CD4-positive, CD25-positive, alpha-beta regulatory T cell (primary cell): ENCODE measurements at places on chromosomes 2 and 18.
A peak's percentile ranks its signal among the peaks of the same experiment; 100 is the strongest.

DNA sequence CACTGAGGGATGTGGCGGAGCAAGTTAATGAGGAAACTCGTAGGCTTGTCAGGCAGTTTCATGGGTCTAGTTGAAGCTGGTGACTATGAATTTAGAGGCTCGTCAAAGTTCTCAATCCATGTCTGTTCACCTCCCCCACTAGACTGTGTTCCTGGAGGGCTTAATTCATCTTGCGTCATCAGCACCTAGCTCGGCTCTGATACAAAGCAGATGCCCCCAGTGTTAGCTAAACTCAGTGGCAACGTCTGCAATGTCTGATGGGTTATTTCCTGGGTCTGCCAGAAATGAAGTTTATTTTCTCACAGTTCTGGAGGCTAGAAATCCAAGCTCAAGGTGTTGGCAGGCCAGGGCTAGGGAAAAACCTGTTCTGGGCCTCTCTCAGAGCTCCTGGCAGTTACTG is 140.6 kb downstream of the PID1 start:
- DNase-seq, result no peak

- no peak for DNase-seq
Measured at GRCh38 chr18:33802955-33803354, 224.9 kb downstream of the ASXL3 start.

GRCh38 chr2:18845854-18846445 is 256.6 kb upstream of the NT5C1B start:
- DNase-seq, result no peak

DNA sequence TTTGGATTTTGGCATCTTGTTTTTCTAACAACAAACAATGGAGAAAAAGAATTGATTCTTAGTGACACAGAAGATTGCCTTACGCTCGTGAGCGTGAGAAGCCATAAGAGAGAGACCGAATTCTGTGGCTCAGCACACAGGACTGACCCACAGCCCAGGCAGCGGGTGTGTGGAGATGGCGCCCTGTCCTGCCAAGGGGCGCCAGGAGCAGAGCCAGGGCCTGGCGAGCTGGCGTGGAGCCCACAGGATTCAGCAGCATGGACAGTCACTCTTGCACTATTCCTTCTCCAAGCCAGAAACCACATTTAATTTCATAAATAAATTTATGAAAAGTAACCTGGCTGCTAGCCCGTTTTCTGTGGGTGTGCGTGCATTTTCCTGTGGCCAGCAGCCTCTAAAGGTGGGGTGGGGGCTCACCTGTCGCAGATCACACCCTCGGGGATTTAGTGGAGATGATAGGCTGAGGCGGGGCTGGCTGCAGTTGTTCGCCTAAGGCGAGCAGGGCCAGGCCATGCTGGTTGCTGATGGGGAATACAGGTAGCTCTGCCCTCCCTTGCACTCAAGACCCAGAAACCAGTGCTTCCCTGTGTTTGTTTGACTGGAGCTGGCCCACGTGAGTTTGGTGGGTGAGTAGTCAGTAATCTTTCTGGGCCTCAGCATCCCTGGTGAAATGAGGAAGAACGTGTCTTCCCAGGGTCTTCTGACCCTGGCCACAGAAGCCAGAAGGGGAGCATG is 46.2 kb downstream of the FAM168B start:
- no peak for DNase-seq

- DNase-seq, result no peak
Measured at GRCh38 chr18:78765637-78766281, 213.9 kb upstream of the SALL3 start.

DNA sequence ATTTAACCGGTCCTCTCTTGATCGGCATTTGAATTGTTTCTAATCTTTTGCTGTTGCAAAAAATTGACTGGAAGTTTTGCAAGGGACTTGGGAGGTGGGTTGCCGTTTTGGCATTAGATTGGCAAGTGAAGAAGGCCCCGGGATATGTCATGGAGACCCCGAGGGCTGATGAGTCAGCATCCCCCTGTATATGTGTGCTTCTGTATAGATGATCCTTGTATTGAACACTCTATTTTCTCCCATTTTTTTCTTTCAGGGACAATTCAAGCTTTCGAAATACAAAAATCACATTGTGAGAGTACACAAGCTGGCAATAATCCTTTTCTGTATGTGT is 30.1 kb downstream of the EIF4E2 start:
- no peak for DNase-seq

GRCh38 chr18:9211955-9212354 is 75.4 kb downstream of the ANKRD12 start:
- peak; percentile 13 for DNase-seq

GRCh38 chr18:55248495-55248894 is 289.2 kb upstream of the CCDC68 start:
- DNase-seq, result no peak

DNA sequence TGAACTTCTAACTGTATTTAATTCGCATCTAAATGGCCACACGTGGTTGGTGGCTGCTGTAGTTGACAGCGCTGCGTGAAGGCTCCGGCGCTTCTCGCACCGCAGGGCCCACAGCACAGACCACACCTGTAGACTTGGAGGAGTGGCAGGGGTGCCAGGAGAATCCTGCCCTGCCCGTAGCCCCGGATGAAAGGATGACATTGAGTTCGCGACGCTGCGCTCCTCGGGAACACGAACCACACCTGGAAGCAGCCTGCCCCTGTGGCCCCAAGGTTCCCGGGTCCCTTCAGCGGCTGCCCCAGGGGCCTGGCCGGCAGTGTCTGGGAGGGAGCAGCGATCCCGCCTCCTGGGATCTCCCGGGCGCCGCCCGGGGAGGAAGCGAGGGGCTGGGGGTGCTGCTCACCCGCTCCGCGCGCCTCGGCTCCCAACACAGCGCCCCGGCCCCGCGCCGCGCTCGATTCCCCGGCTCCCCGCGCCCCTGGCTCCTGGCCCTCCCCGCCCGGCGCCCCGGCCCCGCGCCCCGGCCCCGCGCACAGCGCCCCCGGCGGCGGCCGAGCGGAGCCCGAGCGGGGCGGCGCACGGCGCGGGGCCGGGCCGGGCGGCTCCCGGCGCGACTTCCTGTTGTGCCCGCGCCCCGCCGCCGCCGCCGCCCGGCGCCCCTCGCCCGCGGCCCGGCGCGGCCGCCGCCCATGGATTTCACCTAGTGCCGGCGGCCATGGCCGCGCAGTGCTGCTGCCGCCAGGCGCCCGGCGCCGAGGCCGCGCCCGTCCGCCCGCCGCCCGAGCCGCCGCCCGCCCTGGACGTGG is at the start of gene RNPEPL1:
Gene RNPEPL1, plus strand, starts transcription at position 613 of the 806 bp plus-strand sequence. Its CDS starts 103 bp downstream, at position 716.
- peak; percentile 56 for DNase-seq

- DNase-seq, result no peak
Measured at GRCh38 chr2:6109831-6110230, 417.6 kb downstream of the SOX11 start.

DNA sequence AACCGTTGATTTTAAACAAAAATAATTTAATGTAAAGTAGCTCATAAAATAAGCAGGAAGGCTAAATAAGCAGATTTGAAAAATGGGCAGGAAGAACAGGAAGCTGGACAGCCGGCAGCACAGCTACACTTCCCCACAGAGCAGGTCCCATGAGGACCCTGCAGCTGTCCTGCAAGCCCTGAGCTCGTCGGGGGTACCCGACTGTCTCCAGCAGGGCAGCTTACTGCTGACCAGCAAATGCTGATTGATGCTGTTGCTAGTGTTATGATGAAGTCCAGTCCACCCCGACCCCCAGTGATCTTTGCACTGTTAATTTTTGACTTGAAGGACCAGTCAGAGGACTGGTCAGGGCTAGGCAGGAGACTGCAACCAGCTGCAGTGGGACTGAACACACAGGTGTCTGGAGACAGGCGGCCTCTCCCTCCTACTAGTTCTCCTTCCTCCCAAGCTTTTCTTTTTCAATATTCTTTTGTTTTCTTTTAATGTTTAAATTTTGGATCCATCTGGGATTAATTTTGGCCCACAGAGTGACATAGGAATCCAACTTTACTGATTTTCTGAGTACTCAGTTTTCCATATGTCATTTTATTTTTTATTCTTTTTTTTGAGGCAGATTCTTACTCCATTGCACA is 27.7 kb downstream of the POLE4 start:
- DNase-seq, result no peak

DNA sequence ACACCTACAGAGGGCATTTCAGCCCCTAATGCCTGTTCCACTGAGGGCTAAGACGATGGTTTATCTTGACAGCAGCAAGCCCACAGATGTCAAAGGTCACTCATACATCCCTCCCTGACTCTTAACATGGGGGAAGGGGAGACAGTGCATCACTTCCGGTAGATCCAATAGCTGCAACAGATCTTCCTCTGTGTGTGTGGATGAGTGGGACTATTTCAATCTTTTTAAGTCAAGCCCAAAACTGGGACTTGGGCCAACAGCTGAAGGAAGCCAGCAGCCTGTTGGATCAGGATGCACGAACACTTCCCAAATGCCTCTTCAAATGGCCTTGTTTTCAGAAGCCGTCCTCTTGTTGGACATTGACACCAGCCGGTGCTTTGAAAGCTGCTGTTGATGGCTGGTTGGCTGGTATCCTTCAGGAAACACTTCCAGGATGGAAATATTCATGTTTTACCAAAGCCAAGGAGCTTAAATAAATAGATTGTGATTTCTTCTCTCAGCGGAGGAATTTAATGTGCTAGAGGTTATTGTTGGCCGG is 59.2 kb downstream of the IL1R2 start:
- DNase-seq, result no peak

GRCh38 chr2:48269117-48269822 is 260.7 kb upstream of the STON1 start:
- no peak for DNase-seq

GRCh38 chr18:63890950-63891304 is 3.4 kb downstream of the SERPINB2 start:
- DNase-seq, result no peak

DNA sequence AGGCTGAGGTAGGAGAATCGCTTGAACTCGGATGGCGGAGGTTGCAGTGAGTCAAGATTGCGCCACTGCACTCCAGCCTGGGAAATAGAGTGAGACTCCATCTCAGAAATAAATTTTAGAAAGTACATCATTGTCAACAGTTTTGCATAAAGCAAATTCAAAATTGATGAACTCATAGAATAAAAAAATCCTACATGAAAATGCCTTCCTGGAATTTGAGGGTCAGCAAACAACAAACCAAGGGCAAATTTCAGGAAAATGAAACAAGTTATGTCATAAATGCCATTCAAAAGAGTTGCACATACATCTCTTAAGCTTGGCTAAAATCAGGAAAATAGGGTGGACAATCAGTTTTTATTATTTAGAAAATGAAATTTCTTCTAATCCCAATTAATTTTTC is 45.1 kb downstream of the COL5A2 start:
- no peak for DNase-seq

DNA sequence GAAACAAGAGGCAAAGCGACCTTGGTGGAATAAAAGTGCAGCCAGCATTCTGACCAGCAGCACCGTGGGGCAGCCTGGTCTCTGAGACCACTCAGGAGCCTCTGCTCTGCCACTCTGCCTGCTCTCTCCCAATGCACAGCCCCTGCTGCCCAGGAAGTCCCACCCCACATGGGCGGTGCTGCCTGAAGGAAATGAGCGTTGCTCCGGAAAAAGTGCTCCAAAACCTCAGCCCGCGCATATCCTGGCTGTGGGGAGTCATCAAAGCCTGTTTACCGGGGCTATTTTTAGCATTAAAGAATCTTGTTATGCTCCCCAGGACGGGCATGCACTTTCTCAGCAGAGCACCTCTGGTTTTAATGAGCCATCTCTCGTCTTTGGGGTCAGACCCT is 54.5 kb downstream of the EPAS1 start:
- DNase-seq, result peak; percentile 59

GRCh38 chr2:152716805-152717227 is 445 bp downstream of the PRPF40A start:
- no peak for DNase-seq

DNA sequence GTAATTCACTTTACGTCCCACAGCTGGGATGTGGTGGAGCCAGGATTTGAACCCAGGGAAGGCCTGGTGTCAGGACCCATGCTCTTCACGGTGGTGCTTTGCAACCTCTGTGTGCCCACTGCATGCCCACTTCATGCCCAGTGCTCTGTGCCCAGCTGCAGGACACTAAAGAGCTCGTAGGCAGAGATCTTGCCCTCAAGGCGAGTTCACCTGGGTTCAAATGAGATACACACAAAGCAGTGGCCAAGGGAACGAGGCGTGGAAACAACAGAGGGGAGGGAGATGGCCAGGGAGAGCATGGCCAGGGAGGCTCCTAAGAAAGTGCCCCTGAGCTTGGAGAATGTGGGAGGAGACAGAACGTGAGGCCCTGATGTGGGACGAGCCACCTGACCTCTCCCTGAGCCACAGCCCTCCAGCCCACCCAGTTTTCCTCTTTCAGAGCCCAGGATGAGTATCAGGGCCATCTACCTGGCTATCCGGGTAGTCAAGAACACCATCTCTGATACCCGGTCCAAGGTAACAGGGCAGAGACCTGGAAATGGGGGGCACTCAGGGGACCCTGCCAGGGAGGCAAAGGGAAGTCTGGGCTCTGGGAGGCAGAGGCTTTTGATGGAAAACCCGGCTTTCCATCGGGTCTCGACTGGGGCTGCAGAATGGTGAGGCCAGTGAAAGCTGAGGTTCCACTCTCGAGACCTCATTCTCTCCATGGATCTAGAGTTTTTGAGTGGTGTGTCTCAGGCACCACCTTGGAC is 20.4 kb downstream of the MROH2A start:
- DNase-seq, result no peak

DNA sequence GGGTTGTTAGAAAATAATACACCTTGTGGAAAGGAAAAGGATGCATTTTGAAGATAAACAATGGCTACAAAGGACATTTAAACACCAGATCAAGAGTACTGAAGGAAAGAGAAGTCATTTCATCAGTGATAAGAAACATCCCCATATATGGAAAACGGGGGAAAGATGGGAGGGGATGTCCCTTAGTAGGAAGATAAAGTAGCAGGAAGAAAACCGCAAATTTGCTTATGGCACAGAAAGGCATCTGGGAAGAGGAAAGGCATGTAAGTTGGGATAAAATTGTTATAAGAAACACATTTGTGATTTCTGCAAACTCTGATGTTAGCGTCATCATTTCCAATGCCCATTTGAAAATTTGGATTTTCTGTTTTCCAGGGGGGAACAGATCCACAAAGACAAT is 10.5 kb upstream of the LYPD1 start:
- DNase-seq, result no peak

- no peak for DNase-seq
Measured at GRCh38 chr2:236629961-236630872, 60.6 kb downstream of the ACKR3 start.

DNA sequence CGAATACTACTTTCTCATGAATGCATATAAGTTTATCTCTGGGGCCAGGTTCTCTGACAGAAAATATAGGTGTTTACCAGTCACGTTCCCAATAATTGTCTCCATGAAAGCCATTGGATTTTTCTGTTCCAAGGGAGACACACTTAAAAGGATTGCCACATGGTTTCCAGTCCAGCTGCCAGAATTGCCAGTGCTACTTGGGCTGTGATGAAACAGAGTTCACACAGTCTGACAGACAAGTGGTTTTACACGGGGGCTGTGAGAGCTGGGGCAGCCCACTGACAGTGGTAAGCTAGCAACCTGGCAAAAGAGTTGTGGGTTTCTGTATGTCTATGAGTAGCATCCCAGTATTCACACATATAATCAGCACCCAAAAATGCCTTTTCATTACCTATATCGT is 27.7 kb upstream of the ATRAID start:
- no peak for DNase-seq

GRCh38 chr18:79517341-79517740 is 121.6 kb downstream of the NFATC1 start:
- peak; percentile 37 for DNase-seq

GRCh38 chr2:230881840-230882239 is 17.1 kb downstream of the ITM2C start:
- DNase-seq, result no peak

- DNase-seq, result no peak
Measured at GRCh38 chr18:7456376-7456775, 110.7 kb upstream of the PTPRM start.

GRCh38 chr2:45134726-45135125 is 125.5 kb upstream of the SIX2 start:
- DNase-seq, result no peak
